T-helper 1 cell (primary cell): ENCODE measurements at places on chromosomes 6 and 20.

GRCh38 chr6:22737331-22737730 is 168.0 kb downstream of the HDGFL1 start:
- no peak for DNase-seq

DNA sequence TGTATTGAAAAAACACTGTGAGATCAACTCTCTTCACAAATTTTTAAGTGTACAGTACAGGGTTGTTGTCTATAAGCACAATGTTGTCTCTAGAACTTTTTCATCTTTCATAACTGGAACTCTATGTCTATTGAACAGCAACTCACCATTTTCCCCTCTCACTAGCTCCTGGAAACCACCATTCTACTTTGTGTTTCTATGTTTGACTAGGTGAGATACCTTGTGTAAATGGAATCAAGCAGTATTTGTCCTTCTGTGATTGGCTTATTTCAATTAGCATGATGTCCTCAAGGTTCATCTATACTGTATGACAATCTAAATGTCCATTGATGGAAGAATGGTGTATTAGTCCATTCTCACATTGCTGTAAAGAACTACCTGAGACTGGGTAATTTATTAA is 210.1 kb upstream of the FUT9 start:
- no peak for DNase-seq

- no peak for DNase-seq
These were observed 94.6 kb upstream of the SUPT3H start for GRCh38 chr6:45472382-45472781.

DNA sequence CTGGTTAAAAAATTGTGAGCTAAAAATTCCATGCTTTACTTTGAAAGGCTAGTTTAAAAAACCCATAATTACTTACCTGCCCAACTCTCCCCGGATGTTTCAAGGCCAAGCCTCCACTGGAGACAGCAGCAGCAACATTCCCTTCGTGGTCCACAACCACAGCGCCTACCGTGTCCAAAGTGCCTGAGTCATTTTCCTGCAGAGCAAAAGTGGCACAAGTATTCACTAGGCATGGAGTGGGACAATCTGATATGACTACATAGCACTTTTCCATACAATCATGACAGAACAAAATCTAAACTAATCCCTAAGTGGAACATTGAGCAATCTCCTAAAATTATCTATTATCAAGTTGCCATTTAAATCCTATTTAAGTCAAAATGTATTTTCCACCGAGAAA is 104.8 kb downstream of the TASP1 start:
- no peak for DNase-seq

DNA sequence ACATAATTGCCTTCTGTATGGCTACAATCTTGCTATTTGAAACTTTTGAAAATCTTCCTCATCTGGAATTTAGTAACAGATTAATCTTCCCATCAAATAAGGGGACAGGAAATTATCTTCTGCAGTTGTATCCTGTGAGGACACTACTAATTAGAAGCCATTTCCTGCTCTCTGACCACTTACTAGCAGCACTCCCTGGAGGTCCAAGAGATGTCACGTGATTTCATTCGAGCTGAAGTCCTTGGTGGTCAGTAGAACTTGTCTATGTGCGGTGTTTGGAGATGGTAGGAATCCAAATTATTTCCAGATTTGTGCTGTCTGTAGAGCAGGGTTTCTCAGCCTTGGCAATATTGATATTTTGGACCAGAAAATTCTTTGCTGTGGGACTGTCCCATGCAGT is 202.5 kb downstream of the TFAP2B start:
- no peak for DNase-seq

DNA sequence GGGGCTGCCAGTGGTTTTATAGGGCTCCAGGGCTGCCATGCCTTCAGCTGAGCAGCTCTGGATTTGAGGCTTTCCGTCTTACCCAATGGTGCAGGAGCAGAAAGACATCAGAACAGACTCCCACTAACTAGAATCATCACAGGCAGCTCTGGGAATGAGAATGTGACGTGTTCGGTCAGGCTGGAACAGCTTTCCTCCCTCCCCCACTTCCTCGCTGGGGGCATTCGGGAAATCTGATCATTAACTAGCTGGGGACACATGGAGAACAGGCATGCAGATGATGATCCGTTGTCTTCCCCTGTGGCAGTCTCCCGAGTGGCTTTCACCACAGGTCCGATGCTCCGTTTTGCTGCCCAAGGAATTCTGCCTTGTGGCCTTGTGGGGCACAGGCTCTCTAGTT is 5.5 kb upstream of the MTG2 start:
- no peak for DNase-seq

DNA sequence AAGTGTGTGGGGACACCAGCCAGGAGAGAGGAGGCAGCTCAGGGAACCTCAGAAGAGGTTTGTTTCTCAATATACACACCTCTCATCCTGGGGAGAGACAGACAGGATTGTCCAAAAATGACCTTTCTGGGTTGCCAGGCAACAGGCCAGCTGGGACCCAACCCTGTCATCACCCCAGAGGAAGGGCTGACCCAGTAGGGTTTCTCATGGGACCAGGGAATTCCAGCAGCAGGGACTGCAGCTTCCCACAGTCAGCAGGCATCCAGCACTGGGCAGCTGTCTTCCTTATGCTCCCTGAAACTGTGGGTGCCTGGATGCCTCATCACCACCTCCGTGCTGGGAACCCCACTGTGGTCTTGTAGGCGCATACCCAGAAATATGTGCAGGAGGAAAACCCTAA is 1.3 kb downstream of the C20orf202 start:
- no peak for DNase-seq

DNA sequence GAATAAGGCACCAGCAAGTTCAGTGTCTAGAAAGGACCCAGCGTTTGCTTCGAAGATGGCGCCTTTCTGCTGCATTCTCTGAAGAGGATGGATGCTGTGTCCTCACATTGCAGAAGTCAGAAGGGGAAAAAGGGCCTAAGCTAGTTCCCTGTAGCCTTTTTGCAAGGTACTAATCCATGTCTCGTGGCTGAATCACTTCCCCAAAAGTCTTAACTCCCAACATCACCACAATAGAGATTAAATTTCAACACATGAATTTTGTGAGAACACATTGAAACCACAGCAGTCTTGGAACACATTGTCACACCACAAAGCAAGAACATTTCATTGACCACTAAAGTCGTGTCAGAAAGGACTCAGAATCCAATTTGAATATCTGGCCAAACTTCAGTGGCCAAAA is 42.1 kb downstream of the KLHL31 start:
- no peak for DNase-seq

- DNase-seq, result no peak
These were observed 8.5 kb downstream of the NRN1 start for GRCh38 chr6:5998236-5998635.

- no peak for DNase-seq
These were observed 6.4 kb upstream of the PMEPA1 start for GRCh38 chr20:57716202-57716601.

DNA sequence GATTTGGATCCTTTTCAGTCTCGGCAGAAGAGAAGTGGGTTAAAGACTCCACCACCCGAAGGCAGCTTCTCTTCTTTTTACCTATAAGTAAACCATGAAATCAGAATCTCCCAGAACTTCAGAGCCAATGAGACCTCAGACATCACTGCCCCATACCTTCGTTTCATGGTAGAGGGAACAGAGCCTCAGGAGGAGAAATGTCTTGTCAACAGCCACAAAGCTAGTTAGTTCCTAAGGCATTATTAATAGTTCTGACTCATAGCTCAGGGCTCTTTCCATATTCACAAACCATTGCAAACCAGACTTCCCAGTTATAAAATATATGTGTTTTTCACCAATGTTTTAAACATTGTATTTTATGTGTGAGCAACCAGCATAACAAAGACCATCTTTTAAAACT is 118.7 kb upstream of the RIPOR2 start:
- no peak for DNase-seq

DNA sequence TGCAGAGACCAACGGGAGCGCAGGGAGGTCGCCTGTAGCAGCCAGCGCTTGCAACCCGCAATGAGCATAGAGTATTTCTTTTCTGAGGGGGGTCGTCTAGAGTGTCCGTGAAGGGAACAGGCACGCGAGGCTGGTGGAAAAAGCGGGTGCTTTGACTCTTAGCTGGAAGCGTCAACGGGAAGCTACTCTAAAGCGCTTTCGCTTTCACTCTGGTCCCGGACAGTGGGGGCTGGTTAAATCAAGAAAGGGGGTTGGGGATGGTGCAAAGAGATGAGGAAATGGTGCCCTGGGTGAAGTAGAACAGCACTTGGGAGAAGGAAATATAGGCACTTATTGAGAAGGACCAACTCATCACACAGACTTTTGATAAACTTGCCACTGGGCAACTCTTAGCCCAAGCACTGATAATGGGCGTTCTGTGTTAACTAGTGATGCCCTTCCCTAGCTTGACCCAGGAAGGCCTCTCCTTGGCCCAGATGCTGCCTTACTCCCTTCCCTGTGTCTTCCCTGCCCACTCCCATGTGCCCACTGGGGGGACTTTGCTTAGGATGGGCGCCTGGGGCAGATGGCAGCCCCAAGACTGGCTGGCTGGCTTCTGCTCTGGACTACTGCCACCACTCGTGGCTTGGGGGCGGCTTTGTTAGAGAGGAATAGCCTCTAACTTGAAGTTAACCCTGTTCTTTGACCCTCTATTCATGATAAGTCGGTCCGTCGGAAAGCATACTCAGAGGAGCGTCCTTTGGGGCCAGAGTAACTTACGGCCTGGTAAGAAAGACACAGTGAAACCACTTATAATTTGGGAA is 585 bp downstream of the PSMB9 start:
- DNase-seq, result peak; percentile 34

GRCh38 chr6:54071821-54072340 is 39.4 kb upstream of the MLIP start:
- no peak for DNase-seq

GRCh38 chr20:42261766-42262270 is 643.6 kb upstream of the CHD6 start:
- no peak for DNase-seq

DNA sequence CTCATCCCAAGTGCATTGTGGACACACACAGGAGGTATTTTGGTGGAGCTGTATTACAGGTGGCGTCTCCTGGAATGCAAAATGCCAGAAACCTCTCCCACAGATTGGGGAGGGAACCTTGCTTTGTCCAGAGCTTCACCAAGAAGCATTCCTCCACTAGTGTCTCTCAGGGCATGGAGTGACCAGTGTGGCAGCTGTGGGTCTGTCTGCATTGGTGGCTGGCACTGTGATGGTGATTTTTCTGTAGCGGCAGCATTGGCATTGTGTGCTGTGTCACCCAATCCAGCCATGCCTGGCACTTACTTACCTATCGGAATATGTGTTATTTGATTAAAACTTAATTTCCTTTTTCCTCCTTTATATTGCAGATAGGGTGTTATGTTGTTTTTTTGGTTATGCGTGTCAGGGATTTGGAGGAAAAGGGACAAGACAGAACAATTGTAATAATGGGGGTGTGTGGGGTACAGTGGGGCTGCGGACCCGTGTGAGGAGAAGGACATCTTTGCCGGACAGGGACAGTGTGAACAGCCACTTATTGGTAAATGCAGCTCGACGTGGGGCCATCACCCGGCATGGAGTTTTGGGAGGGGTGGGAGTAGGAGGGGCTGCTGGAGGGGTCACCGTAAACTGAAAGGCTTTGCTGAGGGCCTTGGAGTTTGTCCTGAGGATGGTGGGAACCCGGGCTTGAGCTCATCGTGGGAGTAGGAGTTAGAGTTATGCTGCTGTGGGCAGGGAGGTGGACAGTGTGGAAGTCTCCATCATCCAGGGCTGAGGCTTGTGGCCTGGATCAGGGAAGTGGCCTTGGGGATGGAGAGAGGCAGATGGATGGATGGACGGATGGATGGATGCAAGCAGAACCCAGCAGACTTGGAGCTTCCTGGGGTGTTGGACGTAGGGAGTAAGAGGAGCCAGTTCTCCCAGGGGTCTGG is 105.0 kb downstream of the SYCP2 start:
- DNase-seq, result no peak

DNA sequence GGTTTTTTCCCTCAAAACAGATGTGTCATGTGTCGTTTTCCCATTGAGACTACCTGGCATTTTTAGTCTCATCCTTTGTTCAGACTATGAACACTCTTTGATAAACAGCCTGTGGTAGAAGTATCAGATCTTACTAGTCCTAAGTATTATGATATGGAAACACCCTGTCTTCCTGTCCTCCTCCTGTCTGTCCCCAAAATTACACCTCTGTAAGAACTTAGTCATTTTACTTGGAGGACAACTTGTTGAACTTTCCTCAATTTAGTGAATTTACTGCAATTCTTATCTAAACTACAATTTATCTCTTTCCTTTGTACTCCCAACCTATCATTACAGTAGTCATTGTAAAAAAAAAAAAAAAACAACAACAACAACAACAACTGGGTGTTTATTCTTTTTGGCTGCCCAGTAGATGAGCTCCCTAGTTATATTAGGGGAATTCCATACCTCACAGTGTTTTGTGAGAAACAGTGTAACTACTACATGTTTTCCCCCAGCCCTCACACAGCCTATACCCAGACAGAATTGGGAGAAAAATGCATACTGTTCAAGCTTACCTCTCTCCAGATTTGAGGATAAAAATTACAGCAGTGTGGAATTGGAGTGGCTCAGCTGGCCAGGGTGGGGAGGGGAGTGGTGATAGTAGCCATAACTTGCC is 18.5 kb upstream of the ERVFRD-1 start:
- no peak for DNase-seq

DNA sequence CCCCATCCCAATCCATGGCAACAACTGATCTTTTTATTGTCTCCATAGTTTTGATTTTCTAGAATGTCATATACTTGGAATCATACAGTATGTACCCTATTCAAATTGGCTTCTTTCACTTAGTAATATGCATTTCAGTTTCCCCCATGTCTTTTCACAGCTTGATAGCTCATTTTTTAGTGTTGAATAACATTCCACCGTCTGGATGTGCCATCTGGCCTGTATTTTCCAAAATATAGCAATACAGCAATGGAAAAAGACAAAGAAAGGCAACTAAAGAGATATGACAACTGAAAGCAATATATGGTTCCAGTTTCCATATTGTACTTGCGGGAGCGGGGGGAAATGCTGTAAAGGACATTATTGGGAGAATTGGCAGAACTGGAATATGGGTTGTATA is 166.4 kb upstream of the NT5E start:
- DNase-seq, result no peak

DNA sequence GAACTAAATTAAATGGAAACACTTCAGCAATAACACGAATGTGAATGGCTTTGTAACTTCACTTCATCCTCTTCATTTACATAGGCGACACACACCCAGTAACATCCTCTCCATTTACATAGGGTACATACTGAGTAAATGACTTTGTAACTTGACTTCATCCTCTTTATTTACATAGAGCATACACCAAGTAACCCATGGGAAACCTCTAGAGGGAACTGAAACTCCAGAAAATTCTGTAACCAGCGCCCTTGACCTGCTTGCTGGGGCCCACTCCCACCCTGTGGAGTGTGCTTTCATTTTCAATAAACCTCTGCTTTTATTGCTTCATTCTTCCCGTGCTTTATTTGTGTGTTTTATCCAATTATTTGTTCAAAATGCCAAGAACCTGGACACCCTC is 81.6 kb upstream of the OPRM1 start:
- DNase-seq, result no peak

DNA sequence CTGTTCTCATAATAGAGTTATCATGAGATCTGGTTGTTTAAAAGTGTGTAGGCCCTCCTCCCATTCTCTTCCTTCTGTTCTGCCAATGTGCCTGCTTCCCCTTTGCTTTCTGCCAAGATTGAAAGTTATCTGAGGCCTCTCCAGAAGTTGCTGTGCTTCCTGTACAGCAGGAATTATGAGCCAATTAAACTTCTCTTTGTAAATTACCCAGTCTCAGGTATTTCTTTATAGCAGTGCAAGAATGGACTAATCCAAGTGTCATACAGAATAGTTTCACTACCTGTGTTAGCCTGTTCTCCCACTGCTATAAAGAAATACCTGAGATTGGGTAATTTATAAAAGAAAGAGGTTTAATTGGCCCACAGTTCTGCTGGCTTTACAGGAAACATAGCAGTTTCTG is 100.0 kb downstream of the CD24 start:
- no peak for DNase-seq

GRCh38 chr6:96420294-96420693 is 101.3 kb upstream of the UFL1 start:
- no peak for DNase-seq
